ENCODE measurements at places on chromosomes 13 and 19. TPM values are rescaled to one million over a fixed set of nuclear protein-coding genes. Genes with fewer than 3 reads are reported as not detected.
A peak's percentile ranks its signal among the peaks of the same experiment; 100 is the strongest.

Gene LRG1
- polyA plus RNA-seq: 0.06 TPM

Gene LIM2
- polyA plus RNA-seq: 0.38 TPM

- peak overlapping the region; percentile 77 for H3K4me3 ChIP-seq
- peaks cover 19% of the 10 kb centered on the region for H3K4me1 ChIP-seq
- no peaks in the 10 kb centered on the region for H3K36me3 ChIP-seq
- H3K27ac ChIP-seq: peak overlapping the region; percentile 43
- H3K27me3 ChIP-seq: peaks cover 9% of the 10 kb centered on the region
Observed at GRCh38 chr19:2495130-2495641, 19.3 kb downstream of the GADD45B start.

- DNase-seq: no peak
- no peak overlapping the region for H3K27ac ChIP-seq
- H3K4me3 ChIP-seq: no peak overlapping the region
- H3K4me1 ChIP-seq: no peaks in the 10 kb centered on the region
Observed at GRCh38 chr19:1955171-1956121, 14.5 kb downstream of the CSNK1G2 start.

- no peaks in the 10 kb centered on the region for H3K27me3 ChIP-seq
- no peak overlapping the region for H3K4me3 ChIP-seq
- peaks cover 31% of the 10 kb centered on the region for H3K4me1 ChIP-seq
- H3K27ac ChIP-seq: peak overlapping the region; percentile 64
Observed at GRCh38 chr19:13044231-13044836, 49.1 kb downstream of the NFIX start.

DNA sequence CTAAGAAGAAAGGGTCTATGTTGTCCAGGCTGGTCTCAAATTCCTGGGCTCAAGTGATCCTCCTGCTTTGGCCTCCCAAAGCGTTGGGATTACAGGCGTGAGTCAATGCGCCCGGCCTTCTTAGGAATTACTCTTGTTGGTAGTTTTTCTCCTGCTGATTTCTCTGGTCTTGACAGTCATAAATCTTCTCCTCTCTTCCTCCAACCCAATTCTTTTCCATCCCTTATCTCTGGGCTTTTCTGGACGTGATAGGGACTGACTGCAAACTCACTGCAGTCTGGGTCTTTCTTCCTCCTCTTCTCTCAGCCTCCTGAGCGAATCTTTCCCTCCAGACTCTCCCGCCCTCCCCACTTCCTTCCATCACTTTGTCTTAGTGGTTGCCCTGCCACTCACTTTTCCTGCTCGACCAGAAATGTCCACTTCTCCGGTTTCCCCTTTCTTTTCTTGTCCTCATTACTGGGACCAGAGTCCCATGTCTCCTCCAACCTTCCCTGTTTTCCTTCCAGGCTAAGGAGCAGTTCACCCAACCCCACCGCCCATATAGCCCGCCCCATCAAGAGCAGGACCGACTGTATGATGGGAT is 21.9 kb upstream of the TIMM44 start:
- no peak overlapping the region for H3K27ac ChIP-seq
- H3K4me3 ChIP-seq: no peak overlapping the region
- no peaks in the 10 kb centered on the region for H3K27me3 ChIP-seq
- H3K4me1 ChIP-seq: no peaks in the 10 kb centered on the region
- peaks cover 5% of the 10 kb centered on the region for H3K36me3 ChIP-seq

GRCh38 chr19:45125975-45126493 is 33.1 kb downstream of the PPP1R37 start:
- no peaks in the 10 kb centered on the region for H3K36me3 ChIP-seq
- no peak overlapping the region for H3K4me3 ChIP-seq
- peak; percentile 61 for DNase-seq
- H3K27me3 ChIP-seq: no peaks in the 10 kb centered on the region
- H3K27ac ChIP-seq: no peak overlapping the region
